ENCODE measurements at places on chromosomes 6 and 20.

DNA sequence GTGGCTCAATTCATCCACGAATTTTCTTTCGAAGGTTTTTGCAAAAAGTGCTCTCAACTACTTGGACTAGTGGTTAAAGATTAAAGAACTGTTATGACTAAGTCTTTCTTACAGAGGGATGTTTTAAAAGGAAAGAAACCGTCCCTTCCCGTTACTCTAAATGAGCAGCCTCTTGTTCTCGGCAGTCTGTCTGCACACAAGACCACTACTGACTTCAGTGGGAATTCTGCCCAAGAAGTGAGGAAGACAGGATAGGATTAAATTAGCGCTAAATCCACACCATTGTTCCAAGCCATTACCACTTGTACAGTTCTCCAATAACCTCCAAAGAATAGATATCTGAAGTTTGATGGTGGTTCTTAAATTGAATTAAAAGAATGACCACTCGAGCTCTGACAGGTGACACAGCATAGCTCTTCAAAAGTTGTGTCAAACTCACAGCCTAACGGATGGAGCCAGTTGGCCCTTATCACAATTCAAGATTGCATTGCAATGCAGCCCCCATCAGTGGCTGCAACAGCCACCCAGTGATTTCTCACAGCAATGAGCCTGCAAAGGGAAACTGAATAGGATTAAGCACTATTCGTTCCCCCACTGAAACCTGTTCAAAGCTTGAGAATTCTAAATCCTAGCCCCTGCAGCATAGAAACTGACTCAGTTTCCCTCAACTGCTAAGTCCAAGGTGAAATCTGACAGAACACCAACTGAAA, 1.8 kb downstream of the EPB41L2 start:
- DNase-seq = no peak

DNA sequence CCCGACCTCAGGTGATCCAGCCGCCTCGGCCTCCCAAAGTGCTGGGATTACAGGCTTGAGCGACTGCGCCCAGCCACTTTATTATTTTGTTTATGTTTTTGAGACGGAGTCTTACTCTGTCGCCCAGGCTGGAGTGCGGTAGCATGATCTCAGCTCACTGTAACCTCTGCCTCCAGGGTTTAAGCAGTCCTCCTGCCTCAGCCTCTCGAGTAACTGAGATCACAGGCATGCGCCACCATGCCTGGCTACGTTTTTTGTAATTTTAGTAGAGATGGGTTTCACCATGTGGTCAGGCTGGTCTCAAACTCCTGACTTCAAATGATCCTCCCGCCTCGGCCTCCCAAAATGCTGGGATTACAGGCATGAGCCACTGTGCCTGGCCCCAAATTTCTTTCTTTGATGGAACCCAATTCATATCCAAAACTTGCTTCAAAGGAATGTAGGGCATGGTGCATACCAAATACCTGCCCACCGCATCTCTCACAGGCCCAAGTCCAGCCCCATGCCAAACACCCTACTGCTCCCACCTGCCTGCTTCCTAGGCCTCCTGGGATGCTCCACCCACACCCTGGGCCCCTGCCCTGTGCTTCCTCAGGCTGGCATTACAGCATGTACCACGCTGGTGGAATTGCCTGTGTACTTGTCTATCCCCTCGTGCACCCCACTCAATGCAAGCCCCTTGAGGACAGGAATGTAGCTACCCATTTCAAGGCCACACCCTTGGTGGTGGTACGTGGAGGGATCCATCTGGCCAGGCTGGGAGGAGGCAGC, 4.9 kb upstream of the HMGA1 start:
- no peak for DNase-seq

DNA sequence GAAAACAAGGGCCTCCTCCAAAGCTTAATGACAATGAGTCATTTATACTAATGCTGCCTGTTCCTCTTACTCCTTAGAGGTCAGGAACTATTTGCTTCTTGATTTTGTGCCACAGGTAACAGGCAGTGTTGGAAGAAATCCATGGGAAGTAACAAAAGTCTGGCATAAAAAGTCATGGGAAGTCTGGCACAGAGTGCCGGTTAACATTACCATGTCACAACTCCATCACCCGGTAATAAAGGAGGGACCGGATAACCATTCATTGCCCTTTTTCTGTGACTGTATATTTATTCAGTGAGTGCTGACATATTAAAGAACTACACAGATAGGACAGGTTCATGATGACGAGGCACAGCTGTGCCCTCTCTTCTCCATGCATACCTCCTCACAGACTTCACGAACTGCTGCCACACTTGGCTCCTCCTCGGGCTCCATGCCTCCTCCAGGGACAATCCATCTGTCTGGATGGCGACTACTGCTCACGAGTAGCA, 50.9 kb downstream of the NUDT3 start:
- no peak for DNase-seq

DNA sequence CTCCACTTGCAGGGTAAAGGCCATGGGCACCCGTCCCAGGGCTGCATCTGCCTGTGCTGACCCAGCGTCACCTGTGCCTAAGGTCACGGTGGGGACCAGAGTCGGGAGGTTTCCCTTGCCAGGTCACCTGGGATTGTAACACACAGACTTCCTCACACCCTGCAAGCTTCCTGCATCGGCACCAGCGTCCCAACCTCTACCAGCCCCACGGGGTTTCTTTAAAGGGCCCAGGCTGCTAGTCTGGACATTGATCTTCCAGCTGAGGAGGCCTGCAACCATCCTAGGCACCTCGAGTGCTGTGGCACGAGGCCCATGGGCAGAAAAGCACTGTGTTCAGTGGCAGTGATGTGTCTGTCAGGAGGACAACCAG, 12.6 kb downstream of the ACSS1 start:
- DNase-seq = no peak

DNA sequence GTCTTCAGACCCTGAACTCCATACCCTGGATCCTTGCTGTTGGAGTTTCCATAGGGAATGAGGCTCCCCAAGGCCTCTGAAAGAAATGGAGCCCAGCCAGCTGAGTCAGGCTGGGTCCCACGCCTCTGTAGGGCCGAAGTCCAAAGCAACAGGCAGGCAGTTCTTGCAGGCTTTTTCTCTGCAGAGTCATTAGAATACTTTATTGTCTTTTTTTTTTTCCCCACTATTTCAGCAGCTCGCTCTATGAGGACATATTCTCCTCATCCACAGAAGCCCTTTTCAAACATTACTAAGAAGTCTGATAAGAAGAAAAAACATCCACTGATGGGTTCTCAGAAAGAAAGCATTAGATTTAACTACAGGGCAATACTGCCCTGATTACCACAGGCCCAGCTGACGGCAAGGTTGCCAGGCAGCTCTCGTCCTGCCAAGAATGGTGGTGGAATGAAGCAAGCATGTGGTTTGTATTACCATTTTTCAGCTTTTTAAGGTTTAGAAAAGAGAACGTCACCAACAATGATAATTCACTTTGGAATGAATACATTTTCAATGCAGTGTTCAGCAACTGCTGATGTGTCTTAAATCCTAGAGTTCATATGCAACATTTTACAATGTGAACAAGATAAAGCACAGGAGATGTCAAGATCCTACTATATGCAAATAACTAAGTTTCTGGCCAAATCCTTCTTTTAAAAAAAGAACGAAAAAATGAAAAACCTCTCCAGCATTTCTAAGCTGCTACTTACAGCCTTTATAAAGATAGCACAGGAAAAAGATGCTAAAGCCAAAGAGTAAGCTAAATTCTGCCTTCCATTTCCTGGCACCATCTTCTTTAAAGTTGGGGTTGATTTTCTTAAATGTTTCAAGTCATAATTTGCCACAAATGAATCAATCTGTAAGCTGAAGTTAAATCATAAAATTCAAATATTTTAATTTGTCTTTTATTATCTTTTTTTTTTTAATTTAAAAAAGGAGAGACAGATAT, 223.6 kb upstream of the CITED2 start:
- no peak for DNase-seq

DNA sequence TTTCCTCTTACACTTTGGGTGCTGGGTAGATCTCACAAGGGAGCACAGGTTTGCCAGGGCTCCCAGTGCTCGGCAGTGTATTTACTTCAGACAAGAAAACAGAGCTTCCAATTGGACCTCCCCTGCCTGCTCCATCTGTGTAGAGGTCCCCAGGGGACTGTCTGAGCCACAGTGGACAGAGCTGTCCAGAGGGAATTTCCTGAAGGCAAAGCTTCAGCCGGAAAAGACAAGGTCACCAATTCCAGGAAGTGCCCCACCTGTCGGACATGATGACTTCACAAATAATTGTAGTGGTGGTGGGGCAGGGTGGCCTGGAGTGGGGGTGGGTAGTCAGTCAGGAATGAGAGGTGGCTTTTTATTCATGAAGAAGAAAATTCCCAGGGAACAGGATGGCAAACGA, 18.6 kb downstream of the ADGRF5 start:
- no peak for DNase-seq

DNA sequence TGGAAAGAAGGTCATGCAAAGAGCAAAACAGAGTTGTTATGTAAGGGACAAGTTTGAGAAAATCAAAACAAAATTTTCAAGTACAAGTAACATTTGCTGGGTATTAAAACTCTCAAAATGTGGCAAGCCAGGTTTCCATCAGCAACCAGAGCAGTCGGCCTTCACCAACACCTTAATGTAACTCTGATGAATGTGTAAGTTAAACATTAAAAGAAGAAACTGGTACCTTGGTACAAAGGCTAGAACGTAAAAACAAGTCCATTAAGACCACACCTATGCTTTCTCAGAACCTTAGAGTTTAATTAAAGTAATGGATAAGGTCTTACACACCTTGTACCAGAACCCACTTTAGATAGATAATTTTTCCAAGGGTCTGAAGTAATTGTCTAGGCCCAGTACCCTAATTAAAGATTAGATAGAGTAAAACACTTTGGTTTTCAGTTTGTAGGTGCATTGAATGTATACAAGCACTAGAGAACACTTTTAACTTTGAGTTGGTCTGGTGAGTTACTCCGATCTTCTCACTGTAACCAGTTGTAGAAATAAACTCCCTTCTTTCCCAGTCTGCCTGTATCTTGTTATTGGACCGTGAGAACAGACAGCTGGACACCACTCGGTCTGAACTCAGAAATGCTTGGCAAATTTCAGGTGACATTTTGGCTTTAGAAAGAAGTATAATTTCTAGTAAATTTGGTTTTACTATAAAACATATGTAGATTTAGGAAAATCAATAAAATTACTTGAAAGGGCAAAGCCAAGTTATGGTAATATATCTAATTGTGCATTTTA, 319.4 kb downstream of the HTR1B start:
- DNase-seq = no peak

DNA sequence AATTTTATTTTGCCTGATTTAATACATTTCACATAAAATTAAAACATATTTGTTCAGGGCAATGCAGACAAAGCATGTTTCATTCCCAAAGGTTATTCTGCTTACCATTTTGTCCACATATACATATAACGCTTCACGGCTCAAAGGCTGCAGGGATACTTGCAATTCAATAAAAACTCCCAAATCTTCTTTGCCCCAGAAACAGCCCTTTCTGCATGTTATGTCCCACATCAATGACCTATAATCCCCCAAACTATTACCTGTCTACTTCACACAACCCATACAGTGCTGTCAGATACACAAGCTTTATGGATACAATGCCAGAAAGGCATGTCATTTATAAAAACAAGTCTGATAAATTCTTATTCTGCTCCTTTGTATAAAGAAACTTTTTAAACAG, 20.2 kb downstream of the SNX5 start:
- DNase-seq = no peak

- DNase-seq = no peak
These were observed 8.8 kb downstream of the PPIL1 start for GRCh38 chr6:36865835-36866234.

GRCh38 chr6:146855889-146856288, 257.1 kb downstream of the ADGB start:
- no peak for DNase-seq

DNA sequence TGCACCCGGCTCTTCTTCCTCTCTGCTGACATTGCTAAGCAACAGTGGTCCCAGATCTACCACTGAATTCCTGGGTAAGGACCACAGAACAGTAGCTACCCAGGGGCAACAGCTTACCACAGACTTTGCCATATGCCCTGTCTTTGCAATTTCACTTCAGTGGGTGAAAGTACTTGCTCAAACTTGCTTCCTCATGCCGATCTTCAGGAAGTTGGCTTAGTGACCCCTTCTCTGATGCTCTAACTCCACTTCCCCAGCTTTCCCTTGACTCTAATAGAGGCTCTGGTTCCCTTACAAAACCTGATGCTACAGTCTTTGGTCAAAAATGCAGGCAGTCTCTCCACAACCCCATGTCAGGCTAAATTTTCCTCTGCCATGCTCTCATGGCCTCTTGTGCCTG, 3.3 kb upstream of the TAAR5 start:
- no peak for DNase-seq

- no peak for DNase-seq
These were observed 84.8 kb downstream of the TRERF1 start for GRCh38 chr6:42366999-42367352.

GRCh38 chr6:23633996-23634395, 492.0 kb upstream of the NRSN1 start:
- DNase-seq = peak; percentile 96

GRCh38 chr6:30685157-30686008, 1.1 kb downstream of the PPP1R18 start:
- DNase-seq = no peak

DNA sequence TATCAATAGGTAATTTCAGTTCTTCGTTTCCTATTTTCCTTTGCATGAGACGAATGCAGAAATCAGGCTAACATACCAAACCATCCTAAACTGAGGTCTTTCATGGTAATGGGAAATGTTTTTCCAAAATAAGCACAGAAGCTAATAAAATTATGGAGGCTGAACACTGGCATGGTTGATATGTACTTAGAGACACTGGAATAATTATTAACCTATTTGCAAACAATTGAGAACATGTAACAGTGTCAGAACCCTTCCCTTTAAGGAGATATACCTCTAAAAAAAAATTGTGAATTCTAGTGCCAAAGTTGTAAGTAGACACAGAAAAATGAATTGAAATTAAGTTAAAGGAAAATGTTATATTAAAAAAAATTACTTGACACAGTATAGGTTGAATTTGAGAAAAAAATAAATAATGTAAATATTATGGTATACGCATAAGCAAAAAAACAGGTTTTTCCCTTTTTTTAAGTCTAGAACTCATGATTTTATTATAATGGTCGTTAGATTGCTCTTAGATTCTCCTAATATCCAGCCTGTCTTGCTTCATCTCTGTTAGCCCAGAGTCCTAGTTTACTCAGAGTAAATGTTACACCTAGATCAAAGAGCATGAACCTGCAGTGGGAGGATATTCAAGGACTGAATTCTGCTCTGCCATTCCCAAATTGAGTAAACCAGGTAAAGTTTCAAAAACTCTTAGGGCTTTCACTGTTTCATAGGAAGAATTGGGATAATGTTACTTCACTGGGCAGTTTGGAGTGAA, 1.7 kb downstream of the SLC17A2 start:
- DNase-seq = no peak

GRCh38 chr6:90478278-90478677, 108.6 kb downstream of the MAP3K7 start:
- DNase-seq = no peak

GRCh38 chr6:135159531-135159930, 21.6 kb upstream of the MYB start:
- no peak for DNase-seq

- no peak for DNase-seq
These were observed 85.2 kb upstream of the ANKEF1 start for GRCh38 chr20:9949563-9949962.

GRCh38 chr6:7819431-7820015, 91.1 kb downstream of the TXNDC5 start:
- no peak for DNase-seq

- no peak for DNase-seq
These were observed 71.5 kb downstream of the HFE start for GRCh38 chr6:26158581-26159356.

- peak; percentile 28 for DNase-seq
These were observed 341.2 kb downstream of the CDKAL1 start for GRCh38 chr6:20875369-20875963.

GRCh38 chr20:34708621-34709043, 4.5 kb downstream of the TP53INP2 start:
- DNase-seq = peak; percentile 21
